Vagina (tissue), 2 donors: ENCODE measurements at places on chromosomes 13 and 19.

DNA sequence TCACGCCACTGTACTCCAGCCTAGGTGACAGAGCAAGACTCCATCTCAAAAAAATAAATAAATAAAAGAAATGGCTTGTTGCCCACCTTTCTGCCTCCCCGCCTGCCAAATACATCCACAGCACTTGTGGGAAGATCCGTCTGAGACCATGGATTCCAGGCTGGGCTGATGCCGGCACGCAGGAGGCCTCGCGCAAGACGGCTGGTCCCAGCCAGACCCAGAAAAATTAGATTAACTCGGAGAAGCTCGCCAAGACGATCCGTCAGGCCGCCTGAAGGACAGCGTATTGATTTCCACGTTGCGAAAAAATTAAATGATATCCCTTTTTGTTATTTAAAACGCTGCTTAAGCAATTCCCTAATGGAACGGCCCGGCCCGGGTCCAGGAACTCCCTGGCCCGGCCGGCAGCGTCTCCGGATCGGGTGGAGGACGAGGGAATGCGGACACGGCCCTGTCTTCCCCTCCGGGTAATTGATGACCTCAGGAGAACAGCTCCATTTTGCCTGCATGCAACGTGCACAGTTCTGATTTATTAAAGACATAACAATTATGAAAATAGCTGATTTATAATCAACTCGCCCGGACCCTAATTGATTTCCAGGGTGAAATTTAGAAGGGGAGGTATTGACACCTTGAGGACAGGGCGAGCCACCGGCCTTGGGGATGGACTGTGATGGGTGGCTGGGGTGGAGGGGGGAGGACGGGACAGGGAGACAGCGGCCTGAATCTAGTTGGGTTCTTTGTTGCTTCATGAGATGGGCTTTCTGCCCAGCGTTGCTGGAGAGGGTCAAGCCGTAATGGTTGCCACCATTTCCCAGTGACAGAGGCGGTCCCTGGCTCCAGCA is 52.1 kb downstream of the ZNRF4 start:
- no peak for DNase-seq

- DNase-seq, result no peak
These were observed 42.5 kb downstream of the WDFY2 start for GRCh38 chr13:51626749-51627148.

DNA sequence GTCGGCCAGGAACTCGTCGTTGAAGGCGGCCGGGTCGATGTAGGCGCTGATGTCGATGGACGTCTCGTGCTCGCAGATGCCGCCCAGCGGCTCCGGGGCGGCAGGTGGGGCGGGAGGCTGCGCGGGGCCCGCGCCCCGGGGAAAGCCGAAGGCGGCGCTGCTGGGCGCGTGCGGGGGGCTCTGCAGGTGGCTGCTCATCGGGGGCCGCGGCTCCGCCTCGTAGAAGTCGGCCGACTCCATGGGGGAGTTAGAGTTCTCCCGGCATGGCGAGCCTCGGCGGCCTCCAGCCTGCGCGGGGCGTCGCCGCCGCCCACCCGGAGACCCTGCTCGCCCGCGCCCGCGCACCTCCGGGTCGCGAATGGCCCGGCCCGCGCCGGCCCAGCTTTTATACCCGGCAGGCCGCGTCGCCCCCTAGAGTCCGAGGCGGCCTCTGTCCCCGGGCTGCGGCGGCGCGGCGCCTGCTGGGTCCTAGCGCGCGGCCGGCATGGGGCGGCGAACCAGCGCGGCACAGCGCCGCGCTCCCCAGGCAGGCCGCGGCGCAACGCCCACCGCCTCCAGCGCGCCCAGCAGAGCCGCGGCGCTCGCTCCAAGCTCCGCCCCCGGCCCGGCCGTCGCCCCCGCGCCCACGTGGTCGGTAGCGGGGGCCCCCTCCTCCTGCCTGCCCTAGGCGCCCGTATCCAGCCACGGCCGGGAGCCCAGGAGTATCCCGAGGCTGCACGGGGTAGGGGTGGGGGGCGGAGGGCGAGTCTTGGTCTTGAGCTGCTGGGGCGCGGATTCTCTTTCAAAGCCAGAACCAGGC is at the start of gene CEBPA:
Gene CEBPA (minus strand): TSS at position 360 of the 799 bp plus-strand sequence. CDS start 120 bp downstream, at position 240.
- DNase-seq, result no peak

DNA sequence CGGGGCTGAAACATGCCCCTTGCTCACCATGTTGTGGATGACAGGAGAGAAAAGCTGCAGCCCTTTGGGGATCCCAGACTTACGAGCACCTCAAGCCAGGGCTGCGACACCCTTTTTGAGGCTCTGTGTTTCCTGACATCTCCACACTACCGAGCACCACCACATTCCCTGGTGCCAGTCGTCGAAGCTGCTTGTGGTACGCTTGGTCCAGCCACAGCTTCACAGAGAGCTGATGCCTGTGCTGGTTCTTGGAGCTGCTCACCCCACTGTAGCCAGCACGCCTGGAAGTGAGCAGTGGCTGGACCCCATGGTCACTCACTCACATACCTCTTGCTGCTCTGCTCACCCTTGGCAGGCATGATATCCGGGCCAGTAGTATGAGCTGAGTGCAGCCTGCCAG is 367.5 kb downstream of the SLITRK6 start:
- no peak for DNase-seq

- DNase-seq, result no peak
These were observed 546 bp upstream of the ZNF546 start for GRCh38 chr19:39996218-39996810.

DNA sequence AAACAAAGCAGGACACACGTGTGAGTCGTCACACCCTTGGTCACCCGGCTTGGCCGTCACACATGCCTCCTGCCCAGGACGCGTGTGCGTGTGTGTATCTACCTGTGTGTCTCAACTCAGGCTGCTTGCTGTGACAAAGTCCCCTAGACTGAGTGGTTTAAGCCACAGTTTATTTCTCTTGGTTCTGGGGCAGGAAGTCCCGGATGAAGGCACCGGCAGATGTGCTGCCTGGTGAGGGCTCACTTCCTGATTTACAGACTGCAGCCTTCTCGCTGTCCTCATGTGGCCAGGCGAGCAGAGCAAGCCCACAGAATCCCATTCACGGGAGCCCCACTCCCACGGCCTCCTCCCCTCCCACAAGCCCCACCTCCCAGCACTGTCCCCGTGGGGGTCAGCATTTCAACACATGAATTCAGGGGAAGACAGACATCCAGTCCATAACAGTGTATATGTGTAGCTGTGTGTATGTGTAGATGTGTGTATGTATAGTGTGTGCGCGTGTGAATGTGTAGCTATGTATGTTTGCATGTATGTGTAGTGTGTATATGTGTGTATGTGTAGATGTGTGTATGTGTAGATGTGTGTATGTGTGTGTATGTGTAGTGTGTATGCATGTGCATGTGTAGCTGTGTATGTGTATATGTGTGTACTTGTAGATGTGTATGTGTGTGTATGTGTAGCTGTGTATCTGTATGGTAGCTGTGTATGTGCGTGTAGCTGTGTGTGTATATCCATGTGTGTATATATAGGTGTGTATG is 51.5 kb downstream of the MCF2L start:
- no peak for DNase-seq

DNA sequence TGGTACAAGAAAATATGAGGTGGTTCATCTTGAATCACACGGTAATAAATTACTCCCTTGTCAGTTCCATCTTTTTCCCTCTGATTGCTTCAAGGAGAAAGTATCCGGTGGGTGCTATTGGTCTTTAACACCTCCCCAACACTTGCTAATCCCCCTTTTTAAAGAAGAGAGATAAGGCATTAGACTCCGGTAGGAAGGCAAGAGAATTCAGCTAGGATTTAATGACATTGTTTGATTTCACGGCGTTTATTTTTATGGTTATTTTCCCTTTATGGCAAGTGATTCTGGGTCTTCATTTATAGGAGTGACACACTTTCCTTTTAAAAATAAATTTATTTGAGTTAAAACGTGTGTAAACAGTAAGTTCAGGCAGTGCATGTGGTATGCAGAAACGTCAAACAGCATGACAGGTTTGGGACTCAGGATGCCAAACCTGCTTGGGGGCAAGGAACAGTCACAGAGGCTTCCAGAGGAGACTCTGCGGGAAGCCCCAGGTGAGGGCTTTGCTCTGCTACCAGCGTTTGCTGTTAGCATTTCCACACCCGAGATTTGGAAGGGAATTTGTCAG is 36.5 kb downstream of the TSHZ3 start:
- no peak for DNase-seq

- no peak for DNase-seq
These were observed 9.0 kb downstream of the ABHD8 start for GRCh38 chr19:17294051-17294891.
